ENCODE measurements at places on chromosomes 3 and 15.

DNA sequence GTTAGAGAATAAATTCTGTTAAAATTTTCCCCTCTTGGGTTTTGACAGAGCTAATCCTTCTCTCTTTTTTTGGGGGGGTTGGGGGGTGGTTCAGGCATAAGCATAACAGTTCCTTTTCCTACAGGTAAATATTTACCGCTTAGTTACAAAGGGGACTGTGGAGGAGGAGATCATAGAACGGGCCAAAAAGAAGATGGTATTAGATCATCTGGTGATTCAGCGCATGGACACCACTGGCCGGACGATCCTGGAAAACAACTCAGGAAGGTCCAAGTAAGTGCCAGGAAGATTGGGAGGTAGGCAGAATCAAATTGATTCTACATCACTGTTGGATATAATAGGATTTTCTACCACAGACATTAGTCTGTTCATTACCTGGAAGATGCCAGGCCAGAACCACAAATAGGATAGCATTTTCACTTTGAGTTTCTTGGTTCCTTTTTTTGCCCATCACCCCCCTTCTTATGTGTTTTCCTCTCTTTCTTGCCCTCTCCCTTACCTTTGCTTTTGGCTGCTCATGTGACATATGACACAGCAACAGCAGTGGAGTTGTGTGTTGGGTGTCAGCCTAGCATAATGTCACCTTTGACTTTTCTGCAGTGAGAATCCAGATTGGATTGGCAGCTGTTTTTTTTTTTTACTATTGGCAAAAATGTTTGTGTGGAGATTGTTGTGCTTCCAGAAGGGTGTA lies 79.0 kb downstream of the CHD2 start:
- DNase-seq: no peak

GRCh38 chr3:5079761-5080160 lies 42.3 kb upstream of the ARL8B start:
- no peak for DNase-seq

DNA sequence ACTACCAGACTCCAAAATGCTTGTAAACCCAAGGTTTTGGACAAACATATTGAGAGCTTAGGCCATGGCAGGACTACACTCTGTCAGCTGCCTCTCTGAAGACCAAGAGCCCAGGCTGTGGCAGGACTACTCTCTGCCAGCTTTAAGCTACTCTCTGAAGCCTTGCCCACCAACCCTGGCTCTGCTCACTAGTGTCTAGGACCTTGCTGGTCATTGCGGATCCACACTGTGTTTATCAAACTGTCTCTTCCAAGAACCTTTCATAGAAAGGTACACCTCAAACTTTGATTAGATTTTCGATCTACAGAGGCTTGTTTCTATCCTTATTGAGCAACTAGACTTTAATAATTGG lies 41.9 kb upstream of the MME start:
- DNase-seq: no peak

DNA sequence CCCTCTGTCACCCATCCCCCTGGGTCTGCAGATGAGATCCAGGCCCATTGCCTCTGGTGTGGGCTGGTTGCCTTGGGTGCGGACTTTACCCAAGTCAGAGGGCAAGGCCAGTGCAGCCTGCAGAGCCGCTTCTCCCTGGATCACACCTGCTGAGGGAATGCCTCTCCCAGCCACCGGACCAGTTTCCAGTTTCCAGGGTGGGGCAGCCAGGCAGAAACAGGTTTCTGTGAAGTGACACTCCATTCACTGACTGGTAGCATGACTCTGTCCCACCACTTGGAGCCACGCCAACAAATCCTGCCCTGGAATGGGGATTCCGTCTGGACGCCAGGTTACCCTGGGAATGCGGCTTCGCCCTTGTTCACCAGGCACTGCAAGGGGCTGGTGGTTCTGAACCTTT lies 30.0 kb downstream of the PAQR5 start:
- DNase-seq: no peak

DNA sequence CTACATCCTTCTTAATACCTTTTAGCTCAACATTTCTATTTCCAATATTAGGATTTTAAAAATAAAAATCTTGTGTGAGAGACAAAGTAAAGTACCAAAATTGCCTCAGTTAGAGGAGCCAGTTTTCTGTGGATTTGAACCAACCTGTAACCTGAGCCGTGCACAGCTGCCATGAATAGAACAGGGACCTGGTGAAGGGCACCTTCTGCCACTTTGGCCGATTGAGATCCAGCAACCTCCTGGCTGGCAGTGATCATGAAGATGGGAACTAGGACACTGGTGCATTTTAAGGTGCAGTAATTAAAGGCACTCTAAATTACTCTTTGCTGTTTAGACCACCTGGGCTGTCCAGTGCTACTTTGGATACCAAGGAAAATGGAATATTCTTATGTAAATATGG lies 34.3 kb upstream of the TRAK1 start:
- no peak for DNase-seq

- DNase-seq: no peak
These were observed 32.0 kb upstream of the ZNF445 start for GRCh38 chr3:44509393-44509921.

DNA sequence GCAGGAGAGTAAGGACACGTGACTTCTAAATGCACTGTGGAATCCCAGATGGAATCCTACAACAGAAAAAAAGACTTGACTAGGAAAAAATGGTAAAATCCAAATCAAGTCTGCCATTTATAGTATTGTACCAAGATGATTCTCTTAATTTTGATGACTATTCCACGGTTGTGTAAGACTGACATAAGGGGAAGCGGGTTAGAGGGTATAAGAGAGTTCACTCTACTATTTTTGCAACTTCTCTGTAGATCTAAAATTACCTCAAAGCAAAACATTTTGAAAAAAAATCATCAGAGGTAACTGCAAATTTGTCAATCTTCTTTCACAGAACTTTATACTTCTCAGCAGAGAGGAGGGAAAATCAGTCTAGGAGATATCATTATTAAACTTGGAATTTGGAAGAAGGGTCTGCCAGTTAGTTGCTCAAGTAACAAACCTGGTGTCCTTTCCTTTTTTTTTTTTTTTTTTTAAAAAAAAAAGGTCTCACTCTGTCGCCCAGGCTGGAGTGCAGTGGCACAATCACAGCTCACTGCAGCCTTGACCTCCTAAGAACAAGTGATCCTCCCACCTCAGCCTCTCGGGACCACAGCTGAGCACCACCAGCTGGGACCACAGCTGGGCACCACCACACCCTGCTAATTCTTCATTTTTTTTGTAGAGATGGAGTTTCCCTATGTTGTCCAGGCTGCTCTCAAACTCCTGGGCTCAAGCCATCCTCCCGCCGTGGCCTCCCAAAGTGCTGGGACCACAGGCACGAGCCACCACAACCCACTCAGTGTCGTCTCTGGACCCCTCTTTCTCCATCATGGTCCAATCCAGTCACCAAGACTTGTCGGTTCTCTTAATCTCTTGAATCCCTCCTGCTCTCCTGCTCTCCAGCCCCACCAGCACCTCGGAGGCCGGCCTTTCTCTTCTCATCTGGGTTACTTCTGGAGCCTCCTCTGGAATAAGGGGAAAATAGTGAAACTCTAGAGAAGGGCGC lies 14.9 kb upstream of the HES1 start:
- DNase-seq: no peak

Measured in fibroblast of skin of left biceps (primary cell).